Anterior cingulate cortex (tissue), 58 donors: ENCODE measurements at places on chromosomes 2 and 18.

GRCh38 chr2:24969784-24970183, 2.0 kb downstream of the DNAJC27 start:
- DNase-seq, result no peak

- no peak for DNase-seq
Observed at GRCh38 chr2:187360286-187360685, 87.8 kb downstream of the CALCRL start.

- no peak for DNase-seq
Observed at GRCh38 chr18:48913201-48913600, 37.6 kb downstream of the SMAD7 start.

DNA sequence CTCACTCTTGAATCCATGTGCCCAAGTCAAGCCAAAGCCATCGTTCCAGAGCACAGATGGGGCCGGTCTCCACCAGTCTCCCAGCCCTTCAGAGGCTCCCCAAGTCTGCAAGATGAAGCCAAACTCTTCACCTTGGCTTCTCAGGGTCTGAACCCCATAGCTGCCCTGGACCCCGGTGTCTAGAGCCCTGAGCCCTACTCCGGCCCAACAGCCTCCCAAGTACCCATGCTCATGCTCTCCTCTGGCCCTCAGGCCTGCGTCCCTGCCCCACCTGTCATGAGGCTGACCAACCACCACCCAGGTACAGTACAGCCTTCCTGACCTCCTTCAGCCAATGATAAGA, 46.0 kb downstream of the ZNF516 start:
- no peak for DNase-seq

DNA sequence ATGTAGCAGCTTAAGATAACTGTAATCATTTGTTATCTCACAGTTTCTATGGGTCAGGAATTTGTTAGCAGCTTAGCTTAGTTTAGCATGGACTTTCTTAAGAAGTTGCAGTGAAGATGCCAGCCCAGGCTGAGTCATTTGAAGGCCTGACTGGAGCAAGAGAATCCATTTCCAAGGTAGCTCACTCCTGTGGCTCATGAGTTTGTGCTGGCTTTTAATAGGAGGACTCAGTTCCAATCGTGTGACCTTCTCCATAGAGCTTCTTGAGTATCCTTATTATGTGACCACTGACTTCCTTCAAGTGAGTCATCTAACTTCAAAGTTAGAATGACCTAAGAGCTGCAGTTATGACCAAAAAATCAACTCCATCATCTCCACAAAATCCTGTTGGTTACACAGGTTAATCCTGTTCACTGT, 1.4 kb downstream of the GPATCH11 start:
- no peak for DNase-seq

DNA sequence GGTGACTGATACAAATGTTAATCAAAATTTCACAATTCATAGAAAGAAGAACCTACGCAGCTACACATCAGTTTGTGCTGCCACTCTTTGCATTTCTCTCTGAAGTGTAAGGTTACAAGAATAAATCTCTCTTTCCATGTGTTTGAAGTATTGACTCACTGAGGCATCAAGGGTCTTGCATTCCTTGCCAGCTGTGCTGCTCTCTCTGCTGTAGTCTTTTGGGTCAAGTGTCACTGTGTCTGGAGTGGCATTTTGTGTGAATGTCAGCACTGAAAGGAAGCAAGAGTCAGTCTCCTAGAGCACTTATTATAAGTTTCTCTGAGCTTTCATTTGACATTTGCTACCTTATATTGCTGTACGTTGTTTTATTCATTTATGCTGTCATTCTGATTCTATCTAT, 1696.1 kb upstream of the LRRTM1 start:
- no peak for DNase-seq

GRCh38 chr18:55629133-55629532, 41.1 kb upstream of the TCF4 start:
- no peak for DNase-seq

DNA sequence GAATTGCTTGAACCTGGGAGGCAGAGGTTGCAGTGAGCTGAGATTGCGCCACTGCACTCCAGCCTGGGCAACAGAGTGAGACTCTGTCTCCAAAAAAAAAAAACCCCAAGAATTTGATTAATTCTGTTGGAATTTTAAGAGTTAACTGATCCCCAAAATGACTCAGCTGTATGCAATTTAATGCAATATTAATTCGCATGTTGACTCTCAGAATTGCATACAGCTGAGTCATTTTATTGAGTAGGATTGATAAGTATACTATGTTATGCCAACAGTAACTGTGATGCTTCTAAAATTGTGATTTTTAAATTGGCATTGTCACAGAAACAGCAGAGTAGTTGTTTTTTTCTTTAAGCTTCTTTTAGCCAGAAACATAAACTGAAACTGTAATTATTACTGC, 19.6 kb downstream of the MSH2 start:
- no peak for DNase-seq

DNA sequence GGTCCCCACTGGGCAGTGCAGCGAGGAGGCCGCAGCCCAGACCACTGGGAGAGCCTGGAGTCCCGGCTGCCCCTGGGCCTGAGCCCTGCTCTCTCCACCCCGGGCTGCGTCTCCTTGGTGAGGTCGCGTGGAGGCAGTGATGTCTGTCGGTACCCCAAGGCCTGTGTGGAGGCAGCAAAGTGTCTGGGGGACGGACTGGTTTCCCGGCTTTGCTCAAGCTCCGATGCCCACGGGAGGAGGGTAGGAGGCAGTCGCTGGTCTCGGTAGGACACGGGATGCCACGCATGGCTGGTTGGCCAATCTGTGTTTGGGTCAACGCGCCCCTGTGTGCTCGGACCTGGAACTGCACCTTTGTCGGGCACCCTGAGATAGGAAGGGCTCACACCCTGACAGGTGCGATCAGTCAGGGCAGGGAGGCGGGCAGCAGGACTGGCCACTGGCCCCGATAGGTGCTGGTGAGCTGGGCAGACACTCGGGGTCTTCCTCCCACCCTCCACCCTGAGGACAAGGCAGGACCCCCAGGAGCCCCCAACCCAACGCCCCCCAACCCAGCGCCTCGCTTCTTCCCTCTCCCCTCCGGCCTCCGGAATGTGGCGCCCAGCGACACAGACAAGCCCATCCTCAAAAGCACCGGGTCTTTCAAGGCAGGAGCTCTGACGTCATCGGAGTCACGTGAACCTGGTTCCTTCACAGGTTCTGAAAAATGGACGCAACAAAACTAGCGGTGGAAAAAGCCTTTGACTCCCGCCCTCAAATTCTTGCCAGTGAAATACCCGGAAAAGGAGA, 288.6 kb downstream of the NDUFA10 start:
- no peak for DNase-seq

DNA sequence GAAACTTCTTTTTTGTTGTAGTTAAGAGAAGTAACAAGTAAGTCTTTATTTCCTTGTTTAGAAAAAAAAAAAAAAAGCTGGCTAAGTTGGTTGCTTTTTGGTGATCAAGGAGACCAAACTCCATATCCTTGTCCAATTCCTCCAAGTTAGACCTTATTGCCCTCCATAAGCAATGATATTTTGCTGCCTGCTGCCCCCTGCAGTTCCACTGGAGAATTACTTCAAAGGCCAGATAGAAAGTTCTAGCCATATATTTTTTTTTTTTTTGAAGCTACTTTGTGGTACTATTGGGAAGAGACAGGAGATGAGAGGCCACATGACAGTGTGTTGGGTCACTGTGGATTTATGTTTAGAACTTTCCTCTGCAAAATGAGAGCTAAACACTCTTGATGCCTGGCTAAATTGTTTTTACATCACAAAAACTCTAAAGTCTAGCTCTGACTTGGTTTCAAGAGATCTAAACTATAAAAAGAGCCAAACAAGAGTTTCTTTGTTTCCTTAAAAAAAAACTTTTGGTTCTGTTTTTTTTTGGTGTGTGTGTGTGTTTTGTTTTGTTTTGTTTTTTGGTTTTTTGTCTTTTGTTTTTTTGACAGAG, 80.7 kb upstream of the RASGRP3 start:
- DNase-seq, result no peak

GRCh38 chr2:84674586-84674985, 158.3 kb downstream of the DNAH6 start:
- no peak for DNase-seq

GRCh38 chr18:27780061-27780745, 396.7 kb downstream of the CDH2 start:
- no peak for DNase-seq

DNA sequence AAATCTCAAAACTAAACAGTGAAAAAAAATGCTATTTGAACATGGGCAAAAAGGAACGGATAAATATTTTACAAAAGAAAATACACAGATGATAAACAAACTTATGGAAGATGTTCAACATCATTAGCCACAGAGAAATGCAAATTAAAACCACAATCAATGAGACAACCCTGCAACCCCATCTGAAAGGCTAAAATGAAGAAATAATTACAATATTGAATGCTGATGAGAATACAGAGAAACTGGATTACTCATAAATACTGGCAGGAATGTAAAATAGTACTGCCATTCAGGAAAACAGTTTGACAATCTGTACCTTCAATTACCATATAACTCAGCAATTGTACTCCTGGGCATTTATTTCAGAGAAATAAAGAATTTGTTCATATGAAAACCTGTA, 193.1 kb upstream of the UBE2E3 start:
- DNase-seq, result no peak

DNA sequence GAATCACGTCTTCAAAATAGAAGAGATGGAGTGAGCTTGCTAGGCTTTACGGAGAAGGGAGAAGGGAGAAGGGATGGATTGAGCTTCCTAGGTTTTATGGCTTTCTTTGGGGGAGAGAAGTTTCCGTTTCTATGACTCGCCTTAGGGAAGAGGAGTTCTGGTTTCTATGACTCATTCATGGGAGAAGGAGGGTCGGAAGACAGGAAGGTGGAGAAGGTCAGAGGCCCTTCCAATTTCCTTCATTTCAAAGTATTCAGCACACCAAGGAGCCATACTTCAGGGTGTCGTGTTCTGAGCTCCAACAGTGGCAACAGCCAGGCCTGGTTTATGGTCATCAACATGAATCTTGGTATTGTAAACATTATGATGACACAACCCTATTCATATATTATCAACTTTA, 284.7 kb upstream of the VWC2L start:
- no peak for DNase-seq

DNA sequence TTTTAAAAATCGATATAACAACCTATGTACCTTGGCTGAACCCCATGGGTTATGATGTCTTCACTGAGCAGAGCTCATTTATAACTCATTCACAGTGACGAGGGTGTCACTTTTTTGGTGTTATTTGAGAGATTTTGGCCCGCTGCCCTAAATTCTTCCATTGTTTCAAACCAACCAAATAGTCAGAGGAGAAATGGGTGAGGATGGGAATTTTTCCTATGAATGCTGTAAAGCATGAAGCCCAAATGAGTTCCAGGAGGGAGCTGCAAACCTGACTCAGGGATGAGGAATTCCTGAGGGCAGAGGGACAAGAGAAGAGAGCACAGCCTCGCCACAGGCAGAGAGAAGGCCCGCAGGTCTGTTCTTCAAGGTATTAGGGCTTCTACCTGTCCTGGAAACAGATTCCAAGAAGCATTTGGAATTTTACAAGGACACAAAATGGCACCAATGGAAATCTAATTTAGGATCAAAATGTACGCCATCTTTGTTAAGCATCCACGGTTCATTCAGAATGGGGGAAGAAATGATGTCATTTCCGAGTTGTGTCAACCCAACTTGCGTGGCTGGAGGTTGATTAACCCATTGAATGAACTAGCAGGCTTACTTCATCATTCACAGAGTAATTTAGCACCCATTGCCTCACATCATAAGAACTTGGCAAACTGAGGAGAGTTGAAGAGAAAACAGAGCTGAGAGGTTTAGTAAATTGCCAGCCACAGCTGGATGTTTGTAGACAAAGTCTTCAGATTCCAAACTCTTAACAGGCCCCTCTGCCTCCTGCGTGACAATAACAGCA, 133.5 kb downstream of the LAMA3 start:
- DNase-seq, result no peak

DNA sequence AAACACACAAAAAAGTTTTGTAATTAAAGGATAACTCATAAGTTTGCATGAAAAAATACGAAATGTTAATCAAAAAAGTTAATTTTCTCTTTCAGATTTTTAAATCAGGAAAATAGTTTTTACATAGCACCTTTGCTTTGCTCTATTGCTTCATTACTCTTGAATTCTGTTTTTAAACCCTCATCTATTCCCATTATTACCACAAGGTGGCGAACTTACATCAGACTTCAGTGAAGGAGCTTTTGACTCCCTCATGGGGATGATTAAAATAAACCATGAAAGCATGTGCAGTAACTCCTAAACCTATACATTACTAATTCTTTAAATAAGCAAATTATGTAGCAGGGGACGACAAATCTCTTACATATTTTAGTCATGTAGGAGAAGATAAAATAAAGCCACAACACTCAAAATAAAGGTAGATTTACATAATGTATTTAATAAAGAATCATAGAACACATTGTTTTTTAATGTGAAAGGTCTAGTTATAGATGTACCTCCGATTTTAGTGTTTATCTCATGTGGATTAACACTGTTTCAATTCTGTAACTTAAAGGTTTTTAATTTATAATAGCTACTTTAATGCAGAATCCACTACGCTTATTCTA, 105.2 kb downstream of the NETO1 start:
- no peak for DNase-seq

DNA sequence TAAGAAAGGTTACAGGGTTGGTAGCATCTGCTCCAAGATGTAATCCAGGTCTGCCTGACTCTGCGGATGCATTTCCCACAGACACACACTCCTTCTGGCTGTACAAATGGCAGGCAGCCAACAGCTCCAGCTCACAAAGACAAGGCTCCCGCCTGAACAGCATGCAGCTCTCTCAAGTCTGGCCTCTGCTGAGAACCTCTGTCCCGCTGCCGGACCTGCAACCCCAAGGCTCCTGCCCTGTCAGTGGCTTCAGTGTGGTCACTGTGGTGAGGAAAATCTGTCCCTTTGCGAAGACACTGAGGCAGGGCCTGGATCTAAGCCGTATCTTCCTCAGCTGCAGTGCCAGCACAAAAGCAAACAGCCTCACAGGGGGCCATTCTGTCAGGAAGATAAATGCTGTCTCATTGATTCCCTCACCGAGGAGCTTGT, 469.3 kb upstream of the MEX3C start:
- peak; percentile 28 for DNase-seq

DNA sequence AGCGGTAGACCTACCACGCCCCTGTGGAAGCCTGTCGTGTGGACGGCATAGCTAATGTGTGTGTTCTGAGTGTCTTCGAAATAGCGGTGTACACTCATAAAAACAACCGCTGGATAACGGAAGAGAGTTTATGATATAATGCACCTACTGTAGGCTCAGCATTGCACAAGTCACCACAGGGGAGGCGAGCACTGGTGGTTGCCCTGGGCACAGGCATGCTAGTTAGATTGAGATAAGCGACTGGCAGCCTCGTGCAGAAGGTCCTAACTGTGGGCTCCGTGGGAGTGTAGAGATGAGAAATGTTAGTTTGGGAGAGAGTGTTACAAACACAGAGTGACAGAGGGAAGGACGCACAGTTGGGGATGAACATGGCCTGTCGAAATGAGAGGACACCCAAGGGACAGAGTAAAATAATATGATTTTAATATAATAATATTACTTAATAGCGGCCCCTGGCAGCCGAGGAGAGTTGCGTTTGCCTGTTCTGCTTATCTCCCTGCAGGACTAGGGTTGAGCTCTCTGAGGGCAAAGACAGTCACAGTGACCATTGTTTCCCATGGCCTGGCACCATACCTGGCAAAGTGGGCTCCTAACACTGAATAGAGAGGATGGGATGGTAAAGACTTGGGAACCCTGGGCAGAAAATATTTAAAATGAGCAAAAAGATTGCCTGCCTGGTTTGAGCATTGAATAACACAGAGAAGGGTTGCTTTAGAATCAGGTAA, 204.2 kb downstream of the GBX2 start:
- no peak for DNase-seq
